NCI-H1417 treated with DMSO at 0.1 percent for 48 hours (cell line): ENCODE measurements at places on chromosomes 6 and 20.

- no peak for DNase-seq
Measured at GRCh38 chr6:144593392-144593791, 308.3 kb downstream of the UTRN start.

GRCh38 chr20:17658648-17658993 lies 23.4 kb downstream of the RRBP1 start:
- DNase-seq: no peak

- no peak for DNase-seq
Measured at GRCh38 chr6:11978169-11978987, 33.7 kb upstream of the HIVEP1 start.

- DNase-seq: no peak
Measured at GRCh38 chr6:14722704-14723103, 523.2 kb upstream of the JARID2 start.

GRCh38 chr6:167027772-167028171 lies 28.6 kb downstream of the CEP43 start:
- no peak for DNase-seq

DNA sequence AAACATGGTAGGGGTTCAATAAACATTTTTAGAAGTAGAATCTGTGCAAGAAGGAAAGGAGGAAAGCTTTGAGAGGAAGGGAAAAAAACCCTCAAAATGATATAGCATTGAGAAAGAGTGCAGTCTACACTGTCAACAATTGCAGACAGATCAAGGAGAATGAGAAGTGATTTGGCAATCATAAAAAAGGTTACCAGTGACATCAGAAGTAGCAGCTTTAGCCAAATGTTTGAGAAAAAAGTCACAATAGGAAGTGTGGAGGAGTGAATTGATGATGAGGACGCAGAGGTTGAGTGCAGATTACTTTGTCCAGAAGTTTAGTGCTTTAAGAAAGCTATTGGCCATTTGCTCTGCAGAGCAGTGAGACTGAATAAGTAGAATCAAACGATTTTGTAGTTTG lies 155.0 kb downstream of the GJA1 start:
- no peak for DNase-seq

DNA sequence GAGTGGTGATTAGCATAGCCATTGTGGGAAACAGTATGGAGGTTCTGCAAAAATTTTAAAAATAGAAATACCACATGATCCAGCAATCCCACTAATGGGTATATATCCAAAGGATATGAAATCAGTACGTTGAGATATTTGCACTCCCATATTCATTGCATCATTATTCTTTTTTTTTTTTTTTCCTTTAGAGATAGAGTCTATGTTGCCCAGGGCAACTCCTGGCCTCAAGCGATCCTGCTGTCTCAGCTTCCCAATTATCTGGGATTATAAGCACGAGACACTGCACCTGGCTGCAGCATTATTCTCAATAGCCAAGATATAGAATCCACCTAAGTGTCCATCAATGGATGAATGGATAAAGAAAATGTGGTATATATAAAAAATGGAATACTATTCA lies 6.9 kb upstream of the MCCD1 start:
- DNase-seq: no peak

DNA sequence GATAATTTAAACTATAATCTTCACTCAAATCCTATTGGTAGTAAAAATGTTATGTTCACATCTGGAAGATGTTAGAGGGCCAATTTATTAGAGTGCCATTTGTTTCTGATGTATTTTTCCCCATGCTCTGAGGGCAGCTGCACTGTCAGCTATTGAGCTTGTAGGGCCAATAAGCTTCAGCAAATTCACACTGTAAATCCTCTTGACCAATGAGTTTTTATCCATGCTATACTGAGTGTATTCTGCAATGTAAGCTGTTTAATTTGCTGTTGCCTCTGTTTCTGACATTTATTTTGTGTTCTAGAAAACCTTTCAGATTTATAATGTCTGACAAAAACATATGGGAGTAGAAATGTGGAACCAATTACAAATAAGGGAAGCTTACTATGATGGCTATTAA lies 62.6 kb downstream of the OGFRL1 start:
- no peak for DNase-seq

GRCh38 chr6:20873425-20874190 lies 339.4 kb downstream of the CDKAL1 start:
- no peak for DNase-seq

- DNase-seq: no peak
Measured at GRCh38 chr6:73088138-73088813, 137.0 kb downstream of the KHDC1L start.

GRCh38 chr6:53309059-53309900 lies 39.5 kb downstream of the ELOVL5 start:
- DNase-seq: no peak
